Colonic mucosa (tissue), 4 donors: ENCODE measurements at places on chromosomes 5 and 9. TPM values are rescaled to one million over a fixed set of nuclear protein-coding genes. Genes with fewer than 3 reads are reported as not detected.
A peak's percentile ranks its signal among the peaks of the same experiment; 100 is the strongest.

Gene ANGPTL2
- 2.7 TPM for total RNA-seq

GRCh38 chr5:80597500-80597899 lies 27.4 kb upstream of the ANKRD34B start:
- DNase-seq, result no peak

Gene CRHBP
- total RNA-seq, result 0.40 TPM

Gene EPB41L4B
- 151 TPM for total RNA-seq

DNA sequence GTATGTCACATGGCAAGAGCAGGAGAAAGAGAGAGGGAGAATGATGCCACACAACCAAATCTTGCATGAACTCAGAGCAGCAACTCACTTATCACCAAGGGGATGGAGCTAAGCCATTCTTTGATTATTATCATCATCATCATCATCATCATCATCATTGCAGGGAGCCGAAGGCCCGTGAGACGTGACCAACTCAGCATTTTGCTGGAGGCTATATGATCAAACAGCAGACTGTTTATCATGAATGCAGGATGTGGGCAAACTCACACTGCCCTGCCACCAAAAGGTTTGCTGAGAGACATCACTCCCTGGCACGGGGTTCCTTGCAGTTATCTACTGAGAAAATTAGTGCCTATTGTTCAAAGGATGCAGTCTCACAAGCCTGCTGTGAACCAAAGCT lies 8.6 kb upstream of the ZNF169 start:
- no peak for DNase-seq

Gene SCGB3A2
- total RNA-seq, result not detected

GRCh38 chr9:125261501-125262293 lies at the start of gene GAPVD1:
TSS of gene GAPVD1 (plus strand) at chr9:125261826. CDS start at chr9:125298922, 37,096 bp downstream.
- DNase-seq, result peak; percentile 88

DNA sequence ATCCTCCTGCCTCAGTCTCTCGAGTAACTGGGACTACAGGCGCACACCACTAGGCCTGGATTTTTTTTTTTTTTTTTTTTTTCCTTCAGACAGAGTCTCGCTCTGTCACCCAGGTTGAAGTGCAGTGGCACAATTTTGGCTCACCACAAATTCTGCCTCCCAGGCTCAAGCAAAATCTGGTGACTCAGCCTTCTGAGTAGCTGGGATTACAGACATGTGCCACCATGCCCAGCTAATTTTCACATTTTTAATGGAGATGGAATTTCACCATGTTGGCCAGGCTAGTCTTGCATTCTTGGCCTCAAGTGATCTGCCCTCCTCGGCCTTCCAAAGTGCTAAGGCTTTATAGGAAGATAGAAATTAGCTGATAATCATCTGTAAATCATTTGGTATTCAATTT lies 43.9 kb downstream of the NSA2 start:
- DNase-seq, result no peak

Gene PPP3R2
- total RNA-seq, result not detected

Gene CKMT2
- 2.0 TPM for total RNA-seq

DNA sequence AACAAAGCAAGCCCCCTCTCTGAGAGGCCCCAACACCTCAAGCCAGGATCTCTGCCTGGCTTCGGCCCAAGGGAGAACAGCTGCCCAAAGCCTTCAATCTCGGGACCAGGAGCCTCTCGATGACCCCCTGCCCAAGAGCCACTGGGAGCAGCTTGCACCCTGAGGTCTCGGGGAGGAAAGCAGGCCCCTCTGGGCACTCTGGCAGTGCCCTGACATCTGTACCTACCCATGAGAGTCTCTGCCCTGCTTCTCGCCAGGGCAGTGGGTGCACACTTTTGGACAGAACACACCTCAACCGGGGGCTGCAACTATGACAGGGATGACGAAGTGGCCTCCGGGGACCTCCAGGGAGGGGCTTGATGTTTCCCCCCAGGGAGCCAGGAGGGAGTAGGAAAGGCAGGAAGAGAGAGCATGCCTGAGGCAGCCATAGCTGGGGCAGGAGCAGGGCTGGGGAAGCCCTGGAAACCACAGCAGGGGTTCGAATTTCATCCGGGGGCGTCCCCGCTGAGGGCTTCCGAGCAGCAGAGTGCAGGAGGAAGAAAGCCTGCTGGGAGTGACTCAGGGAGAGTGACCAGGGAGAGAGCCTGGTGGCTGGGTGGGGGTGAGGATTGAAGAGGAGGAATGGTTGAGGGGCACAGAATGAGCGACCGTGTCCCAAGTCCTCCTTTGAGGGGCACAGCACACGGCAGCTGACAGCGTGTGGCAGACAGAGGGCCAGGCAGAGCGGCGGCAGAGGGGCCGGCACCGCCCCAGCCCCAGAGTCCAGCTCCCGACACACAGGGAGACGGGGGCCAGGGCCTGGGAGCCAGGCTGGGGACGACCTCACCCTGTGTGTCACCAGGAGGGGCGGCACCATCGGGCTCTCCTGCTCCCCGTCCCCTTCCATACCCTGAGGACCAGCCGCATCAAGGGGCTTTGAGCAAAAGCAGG lies 1.8 kb downstream of the LPCAT1 start:
- DNase-seq, result peak; percentile 19

GRCh38 chr9:133739408-133740280 lies 1.5 kb upstream of the SARDH start:
- DNase-seq, result no peak

GRCh38 chr5:82622711-82623514 lies 344.8 kb upstream of the RPS23 start:
- DNase-seq, result no peak

Gene FAM78A
- total RNA-seq, result 1.5 TPM

Gene SLC25A2
- total RNA-seq, result 0.21 TPM

GRCh38 chr5:3954633-3955032 lies 359.0 kb downstream of the IRX1 start:
- DNase-seq, result no peak

- no peak for DNase-seq
These were observed 34.3 kb downstream of the PCA3 start for GRCh38 chr9:76798527-76798926.

DNA sequence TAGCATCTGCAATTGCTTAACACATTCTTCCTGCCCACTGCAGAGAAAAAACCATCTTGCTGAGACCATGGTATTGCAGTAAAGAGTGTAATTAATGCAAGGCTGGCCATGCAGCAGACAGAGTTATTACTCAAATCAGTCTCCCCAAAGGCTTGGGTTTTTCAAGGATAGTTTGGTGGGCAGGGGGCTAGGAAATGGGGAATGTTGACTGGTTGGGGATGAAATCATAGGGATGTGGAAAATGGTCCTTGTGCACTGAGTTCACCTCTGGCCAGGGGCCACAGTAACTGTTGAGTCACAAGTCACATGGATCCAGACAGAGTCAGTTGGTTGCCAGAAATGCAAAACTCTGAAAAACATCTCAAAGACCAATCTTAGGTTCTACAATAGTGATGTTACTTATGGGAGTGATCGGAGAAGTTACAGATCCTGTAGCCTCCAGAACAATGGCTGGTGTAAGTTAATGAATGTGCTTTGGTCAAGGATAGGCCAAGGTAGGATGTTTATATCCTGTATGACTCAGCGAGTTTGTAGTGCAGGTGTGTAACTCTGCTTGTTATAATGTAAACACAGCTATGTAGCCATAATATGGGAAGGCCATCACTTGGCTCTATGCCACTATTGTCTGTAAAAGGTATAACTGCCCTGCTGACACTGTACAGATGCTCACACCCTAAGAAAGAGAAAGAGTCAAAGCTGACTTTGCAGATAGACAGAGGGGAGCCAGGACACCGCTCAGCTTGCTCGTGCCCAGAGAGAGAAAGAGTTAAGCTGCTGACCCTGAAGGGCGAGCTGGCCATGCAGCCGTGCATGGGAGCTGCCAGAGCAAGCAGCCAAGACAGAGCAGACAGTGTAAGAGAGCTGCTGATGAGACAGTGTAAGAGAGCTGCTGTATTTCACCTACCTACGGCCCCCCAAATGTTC lies 27.2 kb downstream of the C9orf152 start:
- peak; percentile 78 for DNase-seq

- no peak for DNase-seq
These were observed 22.3 kb downstream of the LPAR1 start for GRCh38 chr9:111016016-111016415.

GRCh38 chr9:26057050-26057449 lies 378.8 kb upstream of the TUSC1 start:
- DNase-seq, result no peak

Gene SPARC
- 258 TPM for total RNA-seq

- no peak for DNase-seq
These were observed 36.0 kb upstream of the SVEP1 start for GRCh38 chr9:110615498-110615897.

GRCh38 chr5:119077444-119077843 lies 6.6 kb downstream of the DMXL1 start:
- no peak for DNase-seq

DNA sequence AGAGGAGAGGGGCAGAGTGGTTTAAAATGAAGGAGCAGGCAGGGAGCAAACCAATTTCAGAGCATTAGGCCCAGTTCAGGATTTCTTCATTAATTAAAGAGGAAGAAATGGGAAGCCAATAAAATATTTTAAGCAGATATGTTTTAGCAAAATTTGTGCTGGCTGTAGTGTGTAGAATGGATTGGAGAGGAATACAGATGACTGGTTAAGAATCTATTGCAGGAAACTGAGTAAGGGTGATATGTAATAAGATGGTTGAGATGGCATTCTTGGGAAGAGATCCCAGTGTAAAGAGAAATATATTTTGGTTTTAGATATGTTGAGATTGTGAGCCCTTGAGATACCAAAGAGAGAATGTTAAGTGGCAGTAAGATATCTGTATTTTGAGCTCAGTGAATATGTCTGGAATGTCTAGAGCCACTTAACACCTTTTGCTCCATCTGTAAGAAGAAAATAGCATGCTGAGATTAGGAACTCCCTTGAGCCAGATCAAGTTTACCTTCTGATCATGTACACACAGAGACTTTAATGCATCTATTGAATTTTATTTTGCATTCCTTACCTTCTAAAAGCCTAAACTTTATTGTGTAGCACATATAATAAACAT lies 79.5 kb upstream of the SLC27A6 start:
- no peak for DNase-seq
